ENCODE measurements at places on chromosomes 3 and 15.

GRCh38 chr3:141575879-141576743 lies 89.3 kb downstream of the RASA2 start:
- no peak for DNase-seq

GRCh38 chr3:136664771-136665170 lies 87.4 kb downstream of the STAG1 start:
- no peak for DNase-seq

GRCh38 chr3:55044486-55044885 lies 116.6 kb upstream of the LRTM1 start:
- no peak for DNase-seq

GRCh38 chr3:43294975-43295374 lies 8.6 kb downstream of the SNRK start:
- DNase-seq = no peak

DNA sequence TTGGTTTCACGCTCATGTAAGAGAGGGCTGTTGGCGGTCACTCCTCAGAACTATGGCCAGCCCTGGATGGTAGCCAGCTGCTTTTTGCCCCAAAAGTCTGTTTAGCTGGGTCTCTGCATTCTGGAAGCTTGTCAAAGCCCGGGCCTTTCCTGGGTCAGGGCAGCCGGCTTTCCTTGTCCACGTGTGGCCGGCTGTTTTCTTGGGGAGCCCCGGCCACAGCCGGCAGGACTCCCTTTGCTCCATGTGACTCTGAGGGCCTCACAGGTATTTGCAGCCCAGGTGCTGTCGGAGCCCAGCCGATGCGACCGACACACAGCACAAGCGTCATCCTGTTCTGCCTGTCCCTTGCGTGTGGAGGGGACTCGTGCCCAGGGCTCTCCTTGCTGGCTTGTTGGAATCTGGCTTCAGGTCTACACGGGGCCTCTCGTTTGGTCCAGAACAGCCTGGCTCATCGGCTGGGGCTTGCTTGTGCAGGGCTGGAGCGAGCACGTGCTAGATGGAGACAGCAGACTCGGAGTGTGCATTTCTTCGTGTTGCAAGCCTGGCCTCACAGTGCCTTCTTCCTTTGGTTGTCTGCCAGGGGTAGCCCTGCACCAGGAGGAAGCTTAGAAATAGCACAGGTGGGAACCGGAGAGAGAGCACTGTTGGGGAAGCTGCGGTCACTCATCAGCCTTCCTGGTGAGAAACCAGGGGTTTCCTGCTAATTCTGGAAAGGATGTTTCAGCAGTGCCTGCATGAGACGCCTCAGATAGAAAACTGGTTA lies 51.5 kb downstream of the PGPEP1L start:
- no peak for DNase-seq

GRCh38 chr3:46946856-46947545 lies 29.5 kb downstream of the CCDC12 start:
- DNase-seq = no peak

- no peak for DNase-seq
Observed at GRCh38 chr15:68550498-68551295, 28.1 kb upstream of the CORO2B start.

DNA sequence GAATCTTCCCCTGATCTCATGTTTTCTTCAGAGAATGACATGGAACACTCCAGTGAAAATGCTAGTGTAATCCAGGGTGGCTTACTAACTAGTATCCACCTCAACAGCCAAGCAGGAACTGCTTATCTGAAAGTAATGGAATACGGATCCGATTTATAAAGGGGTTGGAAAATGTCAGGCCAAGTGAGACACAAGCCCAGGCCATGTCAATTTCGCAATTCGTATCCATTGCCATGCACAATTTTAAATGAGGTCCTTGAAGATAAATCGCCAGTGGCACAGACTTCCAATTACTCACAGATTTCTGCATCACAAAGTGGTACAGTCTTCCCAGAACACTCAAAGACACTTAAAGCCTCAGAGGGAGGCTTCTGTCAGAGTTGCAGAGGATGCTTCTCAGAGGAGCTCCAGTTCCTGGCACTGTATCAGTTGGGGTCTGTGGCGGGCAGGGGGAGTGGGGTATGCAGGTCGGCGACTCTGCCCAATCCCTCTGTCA lies 16.5 kb upstream of the FAM240A start:
- no peak for DNase-seq

DNA sequence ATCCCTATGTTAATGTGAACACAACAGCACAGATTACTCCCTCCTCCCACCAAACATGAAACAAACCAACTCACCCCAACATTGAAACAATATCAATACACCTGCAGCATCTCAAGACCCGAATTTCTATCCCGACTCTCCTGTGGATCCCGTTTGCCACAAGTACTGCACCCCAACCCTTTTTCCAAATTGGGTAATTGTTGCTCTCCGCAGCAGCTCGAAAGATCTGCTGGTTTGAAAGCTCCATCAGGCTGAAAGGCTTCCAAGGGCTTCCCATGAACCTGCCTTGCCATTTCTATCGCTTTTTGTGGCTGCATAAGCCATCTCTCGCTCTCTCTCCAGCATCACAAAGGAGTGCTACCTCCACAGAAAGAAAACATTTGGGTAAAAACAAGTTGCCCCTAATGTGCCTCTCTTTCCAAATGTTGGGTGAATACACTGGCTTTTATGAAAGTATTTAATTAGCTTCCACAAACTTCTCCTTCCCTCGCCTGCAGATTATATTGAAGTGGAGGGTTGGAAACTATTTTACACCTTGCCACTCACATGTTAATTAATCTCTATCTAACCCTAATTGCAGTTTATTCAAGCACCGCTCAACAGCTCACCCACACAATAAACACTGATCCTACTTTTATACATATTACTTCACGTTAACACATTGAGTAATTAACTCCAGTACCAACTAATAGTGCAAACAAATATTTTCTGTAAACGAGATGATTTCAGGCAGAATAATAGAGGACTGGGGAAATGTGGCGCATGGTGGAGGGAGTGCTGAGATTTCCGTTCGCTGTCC lies 2.5 kb upstream of the FEZF2 start:
- DNase-seq = no peak

- DNase-seq = no peak
Observed at GRCh38 chr3:157294491-157294890, 134.5 kb upstream of the CCNL1 start.

DNA sequence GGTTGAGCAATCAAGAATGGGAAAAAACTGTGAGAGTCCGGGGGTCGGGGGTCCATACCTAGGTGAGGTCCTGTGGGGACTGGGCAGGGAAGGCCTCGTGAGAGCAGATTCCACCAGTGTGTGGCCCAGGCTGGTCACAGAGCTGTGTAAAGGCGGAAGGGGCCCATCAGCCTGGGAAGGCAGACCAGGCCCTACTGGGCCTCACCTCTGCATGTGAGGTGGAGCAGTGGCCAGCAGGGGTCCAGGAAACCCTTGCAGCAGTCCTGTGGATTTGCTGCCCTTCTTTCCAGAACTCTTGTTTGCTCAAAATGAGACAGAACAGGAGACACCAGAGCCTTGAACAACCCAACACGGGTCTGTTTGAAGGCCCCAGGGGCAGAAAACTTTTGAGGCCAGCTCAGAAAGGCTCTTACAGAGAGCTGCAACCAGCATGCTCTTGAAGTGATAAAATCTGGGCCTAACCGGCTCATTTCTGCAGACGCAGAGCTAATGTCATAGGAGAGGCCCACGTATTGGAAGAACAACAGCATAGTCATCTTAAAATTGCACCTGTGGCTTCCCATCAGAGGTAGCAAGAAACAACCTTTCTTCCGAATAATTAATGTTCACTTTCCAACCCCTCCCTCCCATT lies 30.3 kb upstream of the HHATL start:
- DNase-seq = no peak

DNA sequence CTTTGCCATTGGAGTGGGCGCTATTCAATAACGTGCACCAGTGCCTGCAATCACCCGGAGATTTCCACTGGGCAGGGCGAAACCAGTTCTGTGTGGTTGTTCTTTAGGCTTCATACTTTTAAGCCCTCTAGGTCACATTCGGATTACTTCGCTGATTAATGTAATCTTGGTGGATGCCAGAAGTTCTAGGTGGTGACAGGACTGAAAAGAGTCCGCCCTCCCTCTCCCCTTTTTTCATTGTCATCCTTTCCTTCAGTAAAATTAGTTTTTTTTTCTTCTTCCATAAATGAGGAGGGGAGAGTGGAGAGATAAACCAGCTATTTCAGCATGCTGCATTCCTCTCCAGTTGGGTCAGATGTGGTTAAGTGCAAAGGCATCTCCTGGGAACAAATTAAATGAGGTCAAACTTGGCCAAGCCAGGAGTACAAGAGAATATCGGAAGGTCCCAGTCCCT lies 2.3 kb upstream of the SLC2A2 start:
- no peak for DNase-seq

DNA sequence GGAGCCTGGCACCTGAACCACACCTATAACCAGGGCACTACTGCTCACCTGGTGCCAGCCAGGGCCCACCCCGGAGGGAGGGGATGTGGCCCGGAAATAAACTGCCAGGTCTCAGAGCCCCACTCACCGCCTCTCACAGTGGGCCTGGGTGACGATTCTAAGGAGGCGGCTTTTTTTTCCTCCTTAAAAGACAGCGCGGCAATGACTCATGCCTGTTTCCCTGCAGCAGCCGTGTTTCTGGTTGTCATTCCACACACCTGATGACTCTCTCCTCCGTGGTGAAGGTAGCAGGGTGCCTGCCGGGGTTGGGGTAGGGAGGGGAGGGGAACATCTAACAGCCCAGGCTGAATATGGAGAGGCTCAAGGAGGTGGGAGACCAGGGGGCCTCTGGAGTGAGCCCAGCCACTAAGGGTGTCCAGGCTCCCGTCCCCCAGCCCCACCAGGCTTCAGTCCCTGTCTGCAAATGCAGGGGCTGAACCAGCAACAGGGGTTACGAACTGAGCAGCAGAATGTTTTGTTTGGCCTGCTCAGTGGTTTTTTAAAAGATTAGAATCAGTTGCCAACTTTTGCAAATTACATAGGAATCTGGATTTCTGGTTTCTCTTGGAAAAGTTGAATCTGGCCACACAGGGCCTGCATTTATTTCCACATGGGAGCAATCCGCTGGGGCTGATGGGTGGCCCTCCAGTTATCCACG lies 127.3 kb upstream of the LINGO1 start:
- DNase-seq = no peak

- DNase-seq = no peak
Observed at GRCh38 chr3:107675233-107675900, 152.6 kb downstream of the BBX start.

GRCh38 chr3:194105292-194105691 lies 30.7 kb upstream of the HES1 start:
- no peak for DNase-seq

DNA sequence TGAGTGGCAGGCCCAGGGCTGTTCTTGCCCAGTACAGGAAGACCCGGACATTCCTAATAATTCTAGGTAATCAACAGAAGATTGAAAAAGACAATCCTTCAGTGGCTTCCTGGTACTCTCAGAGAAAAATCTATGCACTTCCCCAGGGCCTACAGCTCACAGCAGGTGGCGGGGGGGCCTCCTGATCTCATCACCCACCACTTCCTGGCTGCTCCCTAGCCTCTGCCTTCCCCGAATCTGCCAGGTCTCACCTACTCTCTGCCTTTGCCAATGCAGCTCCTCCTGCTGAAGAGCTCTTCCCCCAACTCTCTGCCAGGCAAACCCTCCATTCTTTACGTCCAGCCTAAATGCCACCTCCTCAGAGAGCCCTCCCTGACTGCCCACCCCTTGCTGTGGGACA lies 37.5 kb downstream of the EHD4 start:
- no peak for DNase-seq

- DNase-seq = no peak
Observed at GRCh38 chr3:112634786-112635541, 6.0 kb downstream of the CCDC80 start.

GRCh38 chr15:59237119-59237855 lies 30.6 kb downstream of the LDHAL6B start:
- no peak for DNase-seq

Data from thoracic aorta (tissue), 2 donors.